SK-N-MC (cell line): ENCODE measurements at places on chromosomes 4 and X.

- DNase-seq: no peak
These were observed 184.5 kb downstream of the KIT start for GRCh38 chr4:54842226-54842625.

DNA sequence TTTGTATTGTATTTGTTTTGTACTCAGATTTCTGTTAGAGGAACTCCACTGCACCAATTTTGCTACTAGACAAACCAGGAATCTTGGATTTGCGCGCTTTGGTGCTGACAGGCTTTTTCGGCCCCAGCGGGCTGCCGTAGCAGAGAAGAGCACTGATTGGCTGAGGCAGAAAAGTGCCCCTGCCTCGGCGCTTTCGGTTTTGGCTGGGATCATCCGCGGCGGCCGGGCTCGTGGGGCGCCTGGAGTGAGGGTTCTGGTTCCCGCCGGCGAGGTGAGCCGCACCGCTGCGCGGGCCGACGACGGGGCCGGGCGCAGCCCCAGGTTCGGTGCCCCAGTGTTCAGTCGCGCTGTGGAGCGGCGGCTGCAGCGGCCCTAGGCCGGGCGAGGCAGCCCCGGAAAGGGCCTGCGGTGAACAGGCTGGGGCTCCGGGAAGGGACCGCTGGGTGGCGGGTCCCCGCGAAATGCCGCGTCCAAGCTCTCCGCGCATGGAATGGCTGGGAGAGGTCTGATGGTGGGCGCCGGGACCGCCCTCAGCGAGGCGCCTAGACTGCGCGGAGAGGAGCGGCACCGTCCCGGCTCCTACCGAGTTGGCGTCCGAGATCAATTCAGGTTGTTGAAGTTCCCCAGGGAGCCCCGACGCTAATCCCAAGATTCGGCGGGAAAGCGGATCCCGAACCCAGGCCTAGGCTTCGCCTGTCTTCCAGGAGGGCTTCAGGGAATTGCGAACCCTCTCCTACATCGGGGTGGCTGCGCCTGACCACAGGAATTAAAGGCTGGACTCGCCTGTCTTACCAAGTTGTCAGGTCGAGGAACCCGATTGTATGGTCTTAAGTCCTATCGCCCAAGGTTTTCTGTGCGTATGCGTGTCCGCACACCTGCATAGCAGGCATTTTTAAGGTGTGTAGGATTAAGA lies at the start of gene LSM6:
TSS of gene LSM6 (plus strand) at position 178 of the 913 bp plus-strand sequence. CDS start 7,204 bp downstream, outside the sequence.
- peak; percentile 60 for DNase-seq

DNA sequence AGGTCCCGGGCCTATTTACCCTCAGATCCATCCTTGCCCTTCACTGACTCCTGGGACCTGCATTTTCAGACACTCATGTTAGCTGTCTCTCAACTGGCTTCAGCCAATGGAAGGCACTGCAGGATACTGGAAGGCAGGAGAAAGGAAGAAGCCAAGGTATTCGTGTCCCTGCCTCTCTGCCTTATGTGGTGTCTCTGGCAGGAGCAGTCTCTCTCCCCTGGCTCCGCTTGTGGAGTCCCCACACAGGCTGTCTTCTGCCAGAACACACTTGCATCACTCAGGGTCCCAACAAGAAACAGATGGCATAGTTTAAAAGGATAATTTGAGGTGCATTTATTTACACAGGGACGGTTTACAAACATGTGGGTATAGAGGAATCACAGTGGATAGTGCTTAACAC lies 21.6 kb upstream of the MAPK10 start:
- DNase-seq: no peak

GRCh38 chrX:107845625-107846024 lies 20.0 kb downstream of the MID2 start:
- no peak for DNase-seq

DNA sequence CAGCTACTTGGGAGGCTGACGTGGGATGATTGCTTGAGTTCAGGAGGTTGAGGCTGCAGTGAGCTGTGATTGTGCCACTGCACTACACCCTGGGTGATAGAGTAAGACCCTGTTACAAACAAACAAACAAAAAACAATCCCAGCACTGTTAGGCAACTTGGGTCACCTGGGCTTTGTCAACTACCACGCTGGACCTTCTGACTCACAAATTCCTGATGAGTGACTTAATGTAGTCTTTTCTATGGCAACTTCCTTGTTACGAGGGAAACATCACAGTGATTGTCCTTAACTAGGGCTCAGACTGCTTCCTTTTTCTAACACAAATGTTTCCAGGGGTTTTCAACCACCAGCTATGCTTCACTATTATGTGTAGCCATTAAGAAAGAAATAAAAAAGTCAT lies 128.8 kb upstream of the GPC4 start:
- no peak for DNase-seq

DNA sequence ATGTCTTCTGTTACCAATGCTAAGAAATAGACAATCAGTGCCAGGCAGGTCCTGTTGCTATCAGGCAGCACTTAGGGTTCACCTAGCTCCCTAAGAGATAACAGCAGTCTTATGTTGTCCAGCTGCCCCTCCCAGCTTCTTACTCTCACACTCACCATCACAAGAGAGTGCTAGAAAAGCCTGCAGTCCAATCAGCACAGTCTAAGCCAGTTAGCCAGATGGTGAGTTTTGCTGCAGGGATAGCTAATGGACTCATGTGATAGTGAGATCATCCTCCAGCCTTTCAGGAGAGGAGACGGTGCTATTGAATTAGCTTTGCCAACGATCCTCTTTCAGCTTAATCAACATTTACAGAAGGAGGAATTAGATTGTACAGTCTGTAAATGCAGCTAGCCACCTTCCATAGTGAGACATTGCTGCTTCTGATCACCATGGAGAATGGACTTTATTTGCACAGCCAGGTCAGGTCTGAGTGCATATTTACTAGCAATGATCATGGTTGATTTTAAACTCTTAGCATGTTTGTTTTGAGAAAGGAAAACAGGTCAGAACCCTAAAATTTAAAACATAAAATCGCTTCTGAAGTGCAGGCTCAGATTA lies 438.3 kb downstream of the CENPC start:
- DNase-seq: no peak

GRCh38 chr4:153771046-153771445 lies 11.2 kb upstream of the RNF175 start:
- no peak for DNase-seq

DNA sequence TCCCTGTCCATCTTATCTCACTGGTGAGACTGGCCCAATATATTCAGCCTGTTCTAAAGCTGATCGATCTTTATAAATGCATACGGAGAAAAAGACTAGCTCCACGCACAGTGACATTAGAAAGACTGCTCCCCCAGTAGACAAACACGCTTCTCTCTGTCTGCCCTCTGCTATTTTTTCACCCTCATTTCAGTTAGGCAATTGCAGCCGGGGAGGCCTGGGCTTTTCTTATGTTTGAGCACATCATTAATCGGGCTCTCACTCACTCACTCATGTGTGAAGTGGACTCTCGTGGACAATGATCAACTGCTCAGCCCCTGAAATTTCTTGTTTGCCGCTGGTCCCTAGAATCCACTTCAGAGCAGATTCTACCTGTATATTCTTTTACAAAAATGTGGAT lies 824.7 kb upstream of the TENM3 start:
- no peak for DNase-seq

DNA sequence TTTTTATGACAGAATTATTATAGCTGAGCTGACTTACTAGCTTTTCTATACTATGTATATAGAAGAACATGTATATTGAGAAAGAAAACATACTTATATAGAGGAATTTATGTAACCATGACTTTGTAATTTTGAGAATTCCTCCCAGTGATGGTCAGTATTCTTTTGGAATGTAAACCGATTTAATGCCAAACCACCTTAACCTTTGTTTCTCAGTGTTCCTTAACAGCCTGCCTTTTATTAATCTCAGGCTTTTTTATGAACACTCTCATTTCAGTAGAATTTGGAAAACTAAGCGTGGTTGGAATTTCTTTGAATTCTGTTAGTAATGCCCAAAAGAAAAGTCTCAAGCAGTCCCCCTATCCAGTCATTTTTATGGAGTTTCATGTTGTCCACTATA lies 47.0 kb downstream of the MOSPD2 start:
- DNase-seq: no peak

DNA sequence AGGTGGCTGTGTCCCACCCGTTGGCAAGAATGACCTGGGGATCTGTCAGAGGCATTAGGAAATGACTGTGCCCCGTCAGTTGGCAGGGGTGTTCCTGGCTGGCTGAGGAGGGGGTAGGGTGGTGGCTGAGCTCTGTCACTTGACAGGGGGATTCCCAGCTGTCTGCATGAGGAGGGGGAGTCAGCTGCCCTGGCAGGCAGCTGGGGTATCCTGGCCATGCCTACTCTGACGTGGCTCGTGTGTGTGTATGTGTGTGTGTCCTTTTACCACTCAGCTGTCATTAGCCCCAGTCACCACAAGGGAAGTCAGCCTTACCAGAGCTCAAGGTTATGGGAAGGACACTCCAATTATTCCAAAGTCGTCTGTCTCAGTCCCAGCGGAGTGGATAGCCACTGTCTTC lies 93.2 kb downstream of the EFNB1 start:
- DNase-seq: no peak

DNA sequence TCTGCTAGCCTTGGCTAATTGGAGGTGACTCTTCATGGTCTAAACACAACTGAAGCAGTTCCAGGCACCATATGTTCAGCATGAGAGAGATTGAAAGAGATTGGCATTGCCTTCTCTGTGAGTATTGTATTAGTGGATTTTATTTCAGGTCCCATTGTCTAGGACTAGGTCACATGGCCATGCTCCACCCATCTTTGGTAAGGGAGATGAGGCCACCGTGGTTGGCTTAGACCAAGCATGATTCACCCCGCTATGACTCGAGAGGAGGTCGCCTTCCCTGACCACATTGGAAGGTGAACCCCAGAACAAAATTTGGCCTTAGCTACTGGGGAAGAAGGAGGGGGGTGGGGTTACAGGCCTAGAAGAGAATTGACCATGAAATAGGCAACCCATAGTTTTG lies 109.9 kb upstream of the BCOR start:
- no peak for DNase-seq

DNA sequence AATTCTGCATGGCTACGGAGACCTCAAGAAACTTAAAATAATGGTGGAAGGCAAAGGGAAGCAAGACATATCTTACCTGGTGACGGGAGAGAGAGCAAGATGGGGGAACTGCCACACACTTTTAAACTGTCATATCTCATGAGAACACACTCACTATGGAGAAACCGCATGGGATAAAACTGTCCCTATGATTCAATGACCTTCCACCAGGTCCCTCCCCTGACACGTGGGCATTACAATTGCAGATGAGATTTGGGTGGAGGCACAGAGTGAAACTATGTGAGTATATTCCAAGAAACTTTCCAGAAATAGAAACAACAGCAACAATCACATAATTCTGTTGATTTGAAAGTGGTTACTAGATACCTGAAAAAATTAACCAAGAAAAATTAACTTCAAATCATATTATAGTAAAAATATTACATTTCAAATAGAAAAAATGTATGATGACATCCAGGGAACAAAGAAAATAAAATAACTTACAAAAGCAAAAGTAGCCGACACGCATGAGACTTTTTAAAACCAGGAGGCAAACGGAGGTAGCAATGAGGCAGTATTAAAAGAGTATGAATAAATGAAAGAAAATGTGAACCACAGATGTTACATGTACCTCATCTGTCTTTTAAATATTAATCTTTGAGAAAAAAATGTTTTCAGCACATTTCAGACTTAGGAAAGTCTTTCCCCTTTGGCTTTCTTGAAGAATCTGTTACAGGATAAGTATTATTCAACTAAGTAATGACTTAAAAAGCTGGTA lies 879.5 kb downstream of the TECRL start:
- no peak for DNase-seq

DNA sequence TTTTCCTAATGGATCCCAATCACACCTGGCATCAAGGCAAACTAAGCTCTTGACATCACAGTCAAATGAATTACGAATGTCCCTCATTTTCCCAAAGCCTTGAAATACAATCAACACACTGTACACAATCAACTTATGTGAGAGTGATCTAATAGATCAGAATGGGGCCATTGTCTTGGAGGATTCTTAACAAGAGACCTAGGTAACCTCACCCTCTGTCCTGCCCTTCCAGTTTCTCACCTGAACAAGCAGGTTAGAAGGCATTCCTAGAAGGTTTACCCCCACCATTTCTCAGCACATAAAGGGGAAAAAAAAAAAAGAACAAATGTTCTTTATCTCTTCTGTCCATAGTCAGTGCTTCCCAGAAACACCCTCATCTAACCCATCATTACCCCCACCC lies 6.3 kb downstream of the SLC39A8 start:
- no peak for DNase-seq

- no peak for DNase-seq
These were observed 86.1 kb downstream of the SYNPO2 start for GRCh38 chr4:118974758-118975157.

GRCh38 chr4:37415845-37416369 lies 171.4 kb downstream of the NWD2 start:
- DNase-seq: no peak

GRCh38 chr4:73675623-73676022 lies 55.4 kb upstream of the RASSF6 start:
- DNase-seq: no peak

- no peak for DNase-seq
These were observed 28.9 kb downstream of the CYTL1 start for GRCh38 chr4:4990329-4990728.

DNA sequence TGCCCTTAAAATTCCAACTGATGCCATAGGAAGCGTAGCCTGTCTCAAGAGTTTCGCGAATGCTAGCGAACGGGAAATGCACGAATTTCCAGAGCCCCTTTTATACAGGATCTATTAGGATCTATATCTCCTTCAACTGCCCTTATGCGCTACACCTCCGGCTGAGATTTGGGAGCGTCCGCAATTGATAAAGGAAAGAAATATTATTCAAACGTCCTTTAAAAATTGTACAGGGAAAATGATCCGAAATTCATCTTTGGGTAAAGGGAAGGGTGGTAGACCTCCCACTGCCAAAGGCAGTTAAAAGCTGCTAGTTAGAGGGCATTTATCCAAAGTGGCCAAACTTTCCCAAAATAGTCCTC lies 609 bp downstream of the NR3C2 start:
- no peak for DNase-seq
